ENCODE measurements at places on chromosomes 11 and 22. TPM values are rescaled to one million over a fixed set of nuclear protein-coding genes. Genes with fewer than 3 reads are reported as not detected.

Gene MS4A3
- total RNA-seq, result not detected

GRCh38 chr22:40183029-40183581 is 5.4 kb downstream of the TNRC6B start:
- DNase-seq, result no peak

Gene SLC29A2
- 11.1 TPM for total RNA-seq

DNA sequence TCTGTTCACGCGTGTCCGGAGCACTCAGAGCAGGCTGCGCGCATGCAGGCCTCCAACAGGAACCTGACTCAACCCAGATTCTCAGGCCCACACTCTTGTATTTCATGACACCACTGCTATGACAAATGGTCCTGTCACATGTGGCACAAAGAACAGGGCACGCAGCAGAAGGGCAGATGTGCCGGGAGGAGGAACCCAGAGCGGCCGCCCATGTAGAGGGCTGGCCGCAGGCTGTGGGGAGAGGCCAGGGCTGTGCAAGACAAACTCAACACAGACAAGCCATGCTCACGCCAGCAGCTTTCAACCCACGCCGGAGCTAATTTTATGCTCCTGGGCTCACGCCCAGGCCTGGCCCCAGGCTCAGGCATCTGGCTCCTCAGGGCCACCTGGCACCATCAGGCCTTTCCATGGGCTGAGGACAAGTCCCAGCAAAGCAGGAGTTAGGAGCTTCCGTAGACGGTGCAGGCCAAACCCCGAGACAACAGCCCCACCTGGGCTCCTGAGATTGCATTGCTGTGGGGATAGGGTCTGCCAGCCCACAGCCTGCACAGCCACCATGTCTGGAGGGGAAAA is 40.0 kb downstream of the DUSP8 start:
- no peak for DNase-seq

DNA sequence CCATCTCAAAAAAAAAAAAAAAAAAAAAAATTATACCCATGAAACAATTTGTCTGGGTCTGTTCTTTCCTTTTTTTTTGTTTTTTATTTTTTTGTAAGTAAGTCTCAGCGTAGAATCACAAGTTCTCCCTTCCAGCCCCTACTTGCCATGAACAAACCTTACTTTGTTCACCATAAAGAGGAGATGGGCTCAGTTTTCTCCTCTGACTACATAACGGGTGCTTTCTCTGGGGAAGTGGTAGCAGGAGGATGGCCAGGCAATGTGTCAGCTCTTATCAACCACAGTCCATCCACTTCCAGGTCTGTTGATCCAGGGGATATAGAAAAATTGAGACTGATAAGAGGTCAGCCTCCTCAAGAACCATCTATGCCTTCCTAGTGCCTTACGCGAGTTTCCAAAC is 11.0 kb downstream of the ASCC2 start:
- no peak for DNase-seq

Gene BACE1
- total RNA-seq, result 1.0 TPM

Gene OR52B6
- total RNA-seq, result not detected

- no peak for DNase-seq
Observed at GRCh38 chr11:78350091-78350645, 67.5 kb downstream of the GAB2 start.

Gene CNIH2
- total RNA-seq, result 3.6 TPM

DNA sequence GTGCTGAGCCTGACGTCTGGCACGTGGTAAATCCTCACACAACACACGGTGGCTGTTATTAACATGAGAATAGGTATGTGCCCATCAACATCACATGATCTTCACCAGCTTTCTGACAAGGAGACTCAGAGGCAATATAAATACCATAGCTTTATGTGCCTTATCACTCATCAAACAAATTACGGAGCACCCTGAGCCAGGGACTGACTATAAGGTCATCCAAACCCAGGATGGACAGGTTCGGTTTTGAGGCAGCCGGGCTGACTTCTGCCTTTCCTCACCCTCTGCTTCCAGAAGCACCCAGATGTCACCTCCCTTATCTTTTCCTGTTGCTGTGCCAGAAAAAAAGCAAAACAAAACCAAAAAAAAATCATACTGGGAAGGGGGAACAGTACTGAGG is 5.7 kb upstream of the PLAAT3 start:
- DNase-seq, result no peak

Gene OR5B21
- 0.26 TPM for total RNA-seq

Gene DNAJB13
- total RNA-seq, result not detected

Gene UPB1
- 0.24 TPM for total RNA-seq
